ENCODE measurements at places on chromosomes 16 and 17.

DNA sequence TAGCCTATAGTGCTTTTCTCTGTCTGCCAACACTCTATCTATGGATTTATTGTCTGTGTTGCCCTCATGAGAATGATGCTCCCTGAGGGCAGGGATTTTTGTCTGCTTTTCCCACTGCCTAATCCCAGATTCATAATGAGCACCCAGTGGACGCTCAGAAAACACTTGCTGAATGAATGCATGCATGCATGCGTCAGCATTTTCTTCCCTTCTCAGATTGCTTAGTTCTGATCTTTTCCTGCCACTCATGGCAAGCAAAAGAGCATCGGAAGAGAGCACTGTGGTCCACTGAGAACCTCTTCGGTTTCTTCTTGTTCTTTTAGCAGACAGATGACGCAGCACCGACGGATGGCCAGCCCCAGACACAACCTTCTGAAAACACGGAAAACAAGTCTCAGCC, 246.8 kb downstream of the RBFOX1 start:
- H3K27me3 ChIP-seq, result no peaks in the 10 kb centered on the region
- no peaks in the 10 kb centered on the region for H3K36me3 ChIP-seq
- no peaks in the 10 kb centered on the region for H3K4me1 ChIP-seq

DNA sequence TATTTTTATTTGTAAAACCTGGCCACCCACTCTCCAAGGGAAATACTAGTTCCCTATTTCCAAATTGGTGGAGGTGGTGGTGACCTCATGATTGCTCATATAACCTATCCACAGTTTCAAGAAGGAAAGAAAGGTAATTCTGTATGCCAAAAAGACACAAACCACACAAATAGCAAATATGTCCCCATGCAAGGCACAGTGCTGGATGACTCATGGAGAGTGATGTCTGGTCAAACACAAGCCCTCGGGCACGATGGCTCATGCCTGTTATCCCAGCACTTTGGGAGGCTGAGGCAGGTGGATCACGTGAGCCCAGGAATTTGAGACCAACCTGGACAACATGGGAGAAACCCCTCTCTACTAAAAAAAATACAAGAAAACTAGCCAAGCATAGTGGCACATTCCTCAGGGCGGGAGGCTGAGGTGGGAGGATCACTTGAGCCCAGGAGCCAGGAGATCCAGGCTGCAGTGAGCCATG, 64.2 kb downstream of the GNA13 start:
- peaks cover 7% of the 10 kb centered on the region for H3K4me1 ChIP-seq
- H3K27ac ChIP-seq, result no peak overlapping the region
- DNase-seq, result no peak
- H3K27me3 ChIP-seq, result no peaks in the 10 kb centered on the region

GRCh38 chr17:81591971-81592370, 39.8 kb upstream of the FAAP100 start:
- H3K27me3 ChIP-seq, result no peaks in the 10 kb centered on the region
- no peak for DNase-seq
- H3K27ac ChIP-seq, result no peak overlapping the region
- H3K4me1 ChIP-seq, result peaks cover 8% of the 10 kb centered on the region
- no peak overlapping the region for H3K4me3 ChIP-seq
- peaks cover 76% of the 10 kb centered on the region for H3K36me3 ChIP-seq

- H3K27me3 ChIP-seq, result no peaks in the 10 kb centered on the region
- H3K4me1 ChIP-seq, result no peaks in the 10 kb centered on the region
- H3K4me3 ChIP-seq, result no peak overlapping the region
- no peak for DNase-seq
- no peak overlapping the region for H3K27ac ChIP-seq
Measured at GRCh38 chr17:73691321-73691766, 47.1 kb upstream of the SDK2 start.

DNA sequence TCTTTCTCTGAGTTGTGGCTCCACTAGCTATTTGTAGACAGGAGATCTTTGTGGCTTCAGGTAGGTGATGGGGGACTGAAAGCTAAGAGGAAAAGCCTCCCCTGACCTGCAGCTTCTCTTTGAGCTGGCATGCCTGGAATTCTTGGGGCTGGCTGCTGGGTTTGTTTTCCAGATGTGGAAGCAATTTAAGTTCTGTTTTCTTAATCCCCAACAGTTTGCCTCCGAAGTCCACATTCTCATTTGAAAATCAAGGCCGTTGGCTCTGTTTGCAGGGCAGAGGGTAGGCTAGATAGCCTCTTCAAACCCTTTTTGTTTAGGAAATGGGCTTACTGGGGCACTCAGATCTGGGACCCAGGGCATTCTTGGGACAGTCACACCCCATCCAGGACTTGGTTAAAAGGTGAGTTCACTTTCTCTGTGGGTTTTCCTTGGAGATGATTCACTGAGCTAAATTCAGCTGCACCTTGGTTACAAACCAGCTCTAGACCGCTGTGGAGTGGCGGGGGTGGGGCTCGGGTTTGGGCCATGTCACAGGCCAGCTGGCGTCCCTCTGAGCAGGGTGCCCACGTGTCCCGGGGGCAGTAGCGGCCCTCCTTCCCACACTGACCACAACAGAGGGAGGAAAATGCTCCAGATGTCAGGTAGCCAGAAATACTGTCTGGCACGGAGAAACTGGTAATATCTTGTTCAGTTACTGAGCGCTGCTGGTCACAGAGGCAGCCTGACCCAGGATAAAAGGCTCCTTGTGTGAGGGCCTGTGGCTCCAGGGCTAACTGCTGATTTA, 108.5 kb downstream of the RAB11FIP4 start:
- H3K36me3 ChIP-seq, result no peaks in the 10 kb centered on the region
- no peaks in the 10 kb centered on the region for H3K4me1 ChIP-seq
- H3K27ac ChIP-seq, result no peak overlapping the region
- peak; percentile 74 for DNase-seq

DNA sequence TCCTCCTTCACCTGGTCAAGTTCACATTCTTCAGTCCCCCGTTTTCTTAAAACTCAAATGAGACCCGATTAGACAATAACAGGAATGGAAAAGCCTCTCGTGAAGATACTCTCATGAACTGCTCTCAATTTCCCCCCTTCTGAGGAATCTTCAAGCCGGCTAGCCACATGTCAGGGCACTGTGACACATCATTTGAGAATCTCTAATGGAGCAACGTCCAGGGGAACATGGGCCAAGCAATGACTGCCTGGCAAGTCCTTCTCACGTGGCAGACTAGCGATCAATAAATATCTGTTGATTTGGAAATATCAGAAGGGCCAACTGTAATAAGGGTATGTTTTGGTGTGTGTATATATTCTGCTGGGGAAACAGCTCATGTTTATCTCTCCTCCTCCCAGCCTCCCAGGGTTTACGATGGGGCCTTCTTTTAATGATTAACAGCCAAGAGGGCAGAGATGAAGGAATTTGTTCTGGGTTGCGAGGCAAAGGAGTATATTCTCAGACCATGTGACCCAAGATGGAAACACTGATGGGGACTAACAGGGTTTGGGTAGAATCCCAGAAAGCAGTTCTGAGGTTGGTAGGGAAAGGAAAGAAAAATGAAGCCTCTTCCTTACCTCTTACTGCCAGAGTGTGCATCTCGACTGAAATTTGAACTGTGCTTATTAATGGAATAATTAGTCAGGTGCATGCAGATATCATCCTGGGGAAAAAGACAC, 21.4 kb downstream of the TTLL6 start:
- H3K4me1 ChIP-seq, result no peaks in the 10 kb centered on the region
- no peak overlapping the region for H3K27ac ChIP-seq
- no peak for DNase-seq
- H3K4me3 ChIP-seq, result no peak overlapping the region
- no peaks in the 10 kb centered on the region for H3K27me3 ChIP-seq

DNA sequence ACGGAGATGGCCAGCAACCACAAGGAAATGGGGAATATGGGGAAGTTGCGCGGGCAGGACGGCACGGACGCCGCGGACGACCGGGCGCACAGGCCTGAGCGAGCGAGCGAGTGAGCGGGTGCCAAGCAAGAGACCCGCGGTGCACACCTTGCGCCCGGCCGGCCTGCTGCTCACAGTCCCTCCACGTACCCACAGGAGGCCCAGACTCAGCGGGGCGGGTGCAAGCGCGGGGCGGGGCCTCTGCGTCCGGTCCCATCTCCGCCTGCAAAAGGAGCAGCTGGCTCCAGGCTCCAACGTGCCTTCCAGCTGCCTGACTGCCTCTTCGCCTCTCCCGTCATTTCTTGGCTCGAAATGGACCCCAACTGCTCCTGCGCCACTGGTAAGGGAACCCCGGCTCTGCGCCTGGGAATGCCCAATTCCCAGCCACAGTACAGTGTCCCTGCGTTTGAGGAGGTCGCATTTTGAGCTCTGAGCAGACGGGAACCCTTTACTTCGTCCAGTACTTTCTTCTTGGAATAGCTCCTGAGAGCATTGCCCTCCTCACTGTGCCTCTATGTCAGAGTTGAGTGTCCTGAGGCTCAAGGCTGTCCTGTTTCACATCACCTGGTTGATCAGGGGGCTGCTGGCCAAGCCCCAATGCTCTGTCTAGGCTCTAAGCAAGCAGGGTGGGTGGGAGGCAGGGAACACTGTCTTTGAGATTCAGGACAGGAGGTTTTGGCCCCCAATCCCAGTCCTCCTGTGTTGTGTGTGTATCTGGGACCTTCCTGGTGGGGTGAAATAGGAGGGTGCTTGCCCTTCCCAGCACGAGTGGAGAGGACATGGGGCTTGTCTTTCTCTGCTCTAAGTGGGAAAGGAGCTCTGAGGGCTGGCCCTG, 8.1 kb upstream of the MT1E start:
- peaks cover 7% of the 10 kb centered on the region for H3K4me1 ChIP-seq
- H3K27ac ChIP-seq, result peak overlapping the region; percentile 58
- no peaks in the 10 kb centered on the region for H3K27me3 ChIP-seq
- H3K36me3 ChIP-seq, result no peaks in the 10 kb centered on the region

DNA sequence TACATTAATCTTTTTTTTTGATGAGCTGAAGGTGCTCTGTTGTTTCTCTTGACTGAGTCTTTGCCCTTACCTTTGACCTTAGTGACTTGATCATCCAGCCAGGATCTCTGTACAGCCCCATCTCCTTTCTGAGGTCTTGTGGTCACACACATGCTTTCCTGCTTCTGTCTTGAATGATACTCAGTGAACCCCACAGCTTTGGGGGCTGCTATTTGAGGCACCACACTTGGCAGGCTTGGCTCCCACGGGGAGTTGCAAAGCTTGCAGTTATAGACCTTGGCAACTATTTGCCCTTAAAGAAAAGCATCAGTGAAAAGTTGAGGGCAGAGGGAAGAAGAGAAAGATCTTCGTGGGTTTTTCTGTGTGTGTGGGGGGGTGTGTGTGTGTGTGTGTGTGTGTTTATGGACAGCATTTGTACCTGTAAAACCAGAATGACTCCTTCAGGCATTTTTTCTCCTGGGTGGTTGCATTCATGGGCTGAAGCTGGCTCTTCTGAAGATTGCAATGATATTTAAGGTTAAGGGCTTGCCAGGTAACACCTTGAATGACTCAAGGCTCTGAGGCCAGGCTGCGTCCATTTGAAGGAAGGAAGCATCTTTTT, 101.6 kb downstream of the MSI2 start:
- no peaks in the 10 kb centered on the region for H3K27me3 ChIP-seq
- no peaks in the 10 kb centered on the region for H3K4me1 ChIP-seq
- DNase-seq, result no peak
- no peaks in the 10 kb centered on the region for H3K36me3 ChIP-seq
- H3K27ac ChIP-seq, result peak overlapping the region; percentile 79

DNA sequence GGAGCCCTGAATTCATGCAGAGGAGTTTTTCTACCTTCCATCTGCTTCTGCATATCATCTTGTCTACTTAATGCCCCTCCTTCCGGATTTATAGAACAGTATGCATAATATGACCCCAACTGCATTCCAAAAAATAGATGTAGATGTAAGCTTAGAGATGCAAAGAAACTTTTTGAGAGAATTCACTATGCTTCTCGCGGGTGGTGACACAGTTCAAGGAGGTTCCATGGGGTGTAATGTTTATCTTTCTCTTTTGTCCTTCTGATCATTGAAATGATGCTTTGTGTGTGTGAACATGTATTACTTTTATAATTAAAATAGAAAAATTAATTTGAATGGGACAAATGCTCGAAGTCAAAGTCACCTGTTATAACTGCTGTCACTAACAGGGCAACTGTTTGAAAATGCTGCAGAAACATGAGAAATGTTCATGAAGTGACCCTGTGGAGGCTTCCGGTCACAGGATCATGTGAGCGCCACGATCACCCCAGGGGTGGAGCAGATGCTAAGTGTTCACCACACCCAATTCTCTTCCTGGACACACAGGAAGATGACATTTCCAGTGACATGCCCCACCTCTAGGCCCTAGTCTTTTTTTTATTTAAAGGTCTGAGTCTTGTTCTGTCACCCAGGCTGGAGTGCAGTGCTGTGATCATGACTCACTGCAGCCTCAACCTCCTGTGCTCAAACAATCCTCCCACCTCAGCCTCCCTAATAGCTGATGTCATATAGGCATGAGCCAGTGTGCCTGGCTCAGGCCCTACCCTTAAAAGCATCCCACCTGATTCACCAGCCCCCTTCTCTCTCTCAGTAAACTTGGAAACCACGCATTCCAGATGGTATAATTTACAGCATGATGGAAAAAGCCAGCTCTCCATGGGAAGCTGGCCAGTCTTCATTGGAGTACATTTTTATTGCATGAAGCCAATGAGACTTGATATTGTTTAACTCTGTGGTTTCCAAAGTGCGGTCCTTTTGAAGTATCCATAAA, 21.0 kb upstream of the AGRP start:
- H3K4me1 ChIP-seq, result no peaks in the 10 kb centered on the region
- H3K27me3 ChIP-seq, result no peaks in the 10 kb centered on the region
- peak; percentile 39 for DNase-seq
- no peaks in the 10 kb centered on the region for H3K36me3 ChIP-seq
- no peak overlapping the region for H3K4me3 ChIP-seq
- no peak overlapping the region for H3K27ac ChIP-seq

DNA sequence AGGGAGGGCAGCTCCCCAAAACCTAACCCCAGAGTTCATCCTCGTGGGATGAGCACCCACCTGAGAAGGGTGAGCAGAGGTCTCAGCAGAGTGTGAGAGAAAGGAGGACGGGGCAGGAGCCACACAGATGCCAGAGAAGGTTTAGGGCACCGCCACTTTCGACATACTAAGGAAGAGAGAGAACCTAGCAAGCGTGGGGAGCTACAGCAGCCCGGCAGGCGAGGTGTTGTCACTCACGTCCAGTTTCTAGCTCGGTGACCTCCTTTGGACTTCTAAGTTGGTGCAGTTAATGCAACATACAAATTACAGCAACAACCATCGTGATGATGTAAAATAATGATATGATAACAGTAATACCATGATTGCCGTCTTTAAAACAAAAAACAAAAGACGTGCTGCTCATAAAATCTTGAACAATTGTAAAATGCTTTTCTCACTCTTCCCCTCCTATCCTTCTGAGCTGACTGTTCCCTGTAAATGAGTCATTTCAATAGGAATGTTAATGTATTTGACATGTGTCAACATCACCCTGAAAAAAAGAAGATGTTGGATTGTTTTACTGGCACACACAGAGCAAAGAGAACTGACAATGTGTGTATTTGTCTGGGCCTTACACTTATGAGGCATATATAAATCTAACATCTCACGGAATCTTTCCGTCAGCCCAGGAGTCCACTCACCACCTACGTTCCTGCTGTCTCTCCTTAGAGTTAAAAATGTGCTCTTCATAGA, 158.2 kb upstream of the MAF start:
- H3K36me3 ChIP-seq, result no peaks in the 10 kb centered on the region
- no peak for DNase-seq
- H3K27ac ChIP-seq, result no peak overlapping the region
- H3K4me1 ChIP-seq, result peaks cover 8% of the 10 kb centered on the region
- H3K4me3 ChIP-seq, result no peak overlapping the region
- no peaks in the 10 kb centered on the region for H3K27me3 ChIP-seq

Data from ascending aorta (tissue), 2 donors.